Esophagus muscularis mucosa (tissue), 4 donors: ENCODE measurements at places on chromosomes 2 and 18. TPM values are rescaled to one million over a fixed set of nuclear protein-coding genes. Genes with fewer than 3 reads are reported as not detected.
A peak's percentile ranks its signal among the peaks of the same experiment; 100 is the strongest.

- peaks cover 5% of the 10 kb centered on the region for H3K4me1 ChIP-seq
- no peaks in the 10 kb centered on the region for H3K27me3 ChIP-seq
- no peaks in the 10 kb centered on the region for H3K36me3 ChIP-seq
Measured at GRCh38 chr2:71235930-71236587, 9.2 kb upstream of the PAIP2B start.

GRCh38 chr2:72007402-72007801 is 140.3 kb downstream of the CYP26B1 start:
- H3K27ac ChIP-seq, result no peak overlapping the region
- no peaks in the 10 kb centered on the region for H3K4me1 ChIP-seq
- H3K36me3 ChIP-seq, result no peaks in the 10 kb centered on the region
- H3K27me3 ChIP-seq, result no peaks in the 10 kb centered on the region
- DNase-seq, result no peak
- H3K4me3 ChIP-seq, result no peak overlapping the region

OR6B2 gene
- total RNA-seq, result not detected

DNA sequence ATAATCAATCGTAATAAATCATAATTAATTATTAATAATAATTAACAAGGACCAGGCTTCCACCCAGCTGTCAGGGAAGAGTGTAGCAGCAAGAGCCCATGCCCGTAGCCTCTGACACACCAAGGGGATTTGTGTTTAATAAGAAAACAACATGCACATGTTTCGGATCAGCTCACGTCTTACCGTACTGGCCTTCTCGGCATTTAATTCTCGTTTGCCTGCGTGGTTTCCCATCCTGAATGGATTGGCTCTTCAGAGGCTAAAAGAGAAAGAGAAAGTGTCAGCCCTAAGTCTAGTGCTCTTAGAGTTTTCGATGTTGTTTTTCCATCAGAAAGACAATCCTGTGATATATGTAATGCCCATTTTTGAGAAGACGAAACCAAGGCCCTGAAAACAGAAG is 27.6 kb downstream of the MBP start:
- H3K36me3 ChIP-seq, result peaks cover 4% of the 10 kb centered on the region
- H3K4me1 ChIP-seq, result peaks cover 71% of the 10 kb centered on the region
- no peak for DNase-seq
- no peak overlapping the region for H3K27ac ChIP-seq

- H3K27ac ChIP-seq, result no peak overlapping the region
- H3K4me3 ChIP-seq, result no peak overlapping the region
- no peaks in the 10 kb centered on the region for H3K27me3 ChIP-seq
- no peaks in the 10 kb centered on the region for H3K4me1 ChIP-seq
- no peak for DNase-seq
Measured at GRCh38 chr2:132782176-132782783, 112.3 kb upstream of the LYPD1 start.

WNT6 gene
- total RNA-seq, result 14.3 TPM

DNA sequence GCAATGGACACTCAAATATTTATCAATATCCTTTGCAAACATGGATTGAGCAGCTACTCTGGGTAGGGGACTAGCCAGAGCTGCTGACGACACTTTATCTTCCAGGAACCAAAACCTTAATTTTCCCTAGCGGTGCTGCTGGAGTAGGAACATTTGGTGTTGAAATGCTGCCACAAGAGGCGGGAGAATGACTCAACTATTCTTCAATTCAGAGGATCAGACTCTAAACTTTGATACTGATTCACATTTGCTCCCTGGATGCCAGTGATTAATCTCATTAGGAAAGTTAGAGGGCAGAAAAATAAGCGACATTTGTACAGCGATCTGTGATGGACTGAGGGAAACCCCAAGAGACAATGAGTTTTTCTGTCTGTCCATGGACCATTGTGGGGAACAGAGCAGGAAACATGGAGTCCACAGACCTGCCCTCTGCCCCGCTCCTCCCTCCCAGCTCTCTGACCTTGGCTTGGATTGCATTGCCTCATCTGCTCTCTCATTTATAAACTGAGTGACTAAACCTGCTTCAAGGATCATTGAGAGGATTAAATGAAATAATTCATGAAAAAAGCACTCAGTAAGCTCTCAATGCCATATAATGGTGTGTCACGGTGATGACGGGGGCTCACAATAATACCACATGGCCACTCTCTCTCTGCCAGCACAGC is 12.6 kb upstream of the EPB41L3 start:
- H3K27ac ChIP-seq, result peak overlapping the region; percentile 40
- H3K4me1 ChIP-seq, result no peaks in the 10 kb centered on the region
- H3K27me3 ChIP-seq, result no peaks in the 10 kb centered on the region
- DNase-seq, result no peak

TMEM163 gene
- total RNA-seq, result 0.42 TPM

BOLL gene
- not detected for total RNA-seq

- H3K27ac ChIP-seq, result no peak overlapping the region
- H3K4me3 ChIP-seq, result no peak overlapping the region
- no peaks in the 10 kb centered on the region for H3K4me1 ChIP-seq
- DNase-seq, result no peak
Measured at GRCh38 chr2:60515721-60516226, 37.7 kb downstream of the BCL11A start.

- no peak for DNase-seq
- no peaks in the 10 kb centered on the region for H3K36me3 ChIP-seq
- peak overlapping the region; percentile 84 for H3K27ac ChIP-seq
- H3K4me1 ChIP-seq, result peaks cover 75% of the 10 kb centered on the region
Measured at GRCh38 chr2:239397931-239398471, 2.8 kb downstream of the HDAC4 start.

DNA sequence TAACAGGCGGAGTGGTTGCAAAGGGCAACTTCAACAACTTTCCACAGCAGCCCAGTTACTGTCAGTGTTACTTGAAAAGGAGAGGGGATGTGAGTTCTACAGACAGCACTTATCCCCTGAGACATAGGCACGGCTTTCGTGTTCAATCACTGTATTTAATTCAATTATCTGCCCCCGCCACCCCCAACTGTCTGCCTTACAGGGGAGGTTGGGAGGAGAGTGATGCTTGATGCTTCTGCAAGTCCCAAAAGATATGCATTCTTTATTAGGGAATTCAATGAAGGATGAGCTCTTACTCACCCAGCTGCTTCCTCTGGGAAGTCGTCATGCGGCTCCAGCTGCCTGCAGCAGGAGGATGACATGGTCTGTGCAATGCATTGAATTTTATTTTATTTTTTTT is 639.9 kb downstream of the DCC start:
- no peaks in the 10 kb centered on the region for H3K36me3 ChIP-seq
- no peak for DNase-seq
- H3K4me1 ChIP-seq, result no peaks in the 10 kb centered on the region
- no peaks in the 10 kb centered on the region for H3K27me3 ChIP-seq

CELF4 gene
- 1.7 TPM for total RNA-seq

DNA sequence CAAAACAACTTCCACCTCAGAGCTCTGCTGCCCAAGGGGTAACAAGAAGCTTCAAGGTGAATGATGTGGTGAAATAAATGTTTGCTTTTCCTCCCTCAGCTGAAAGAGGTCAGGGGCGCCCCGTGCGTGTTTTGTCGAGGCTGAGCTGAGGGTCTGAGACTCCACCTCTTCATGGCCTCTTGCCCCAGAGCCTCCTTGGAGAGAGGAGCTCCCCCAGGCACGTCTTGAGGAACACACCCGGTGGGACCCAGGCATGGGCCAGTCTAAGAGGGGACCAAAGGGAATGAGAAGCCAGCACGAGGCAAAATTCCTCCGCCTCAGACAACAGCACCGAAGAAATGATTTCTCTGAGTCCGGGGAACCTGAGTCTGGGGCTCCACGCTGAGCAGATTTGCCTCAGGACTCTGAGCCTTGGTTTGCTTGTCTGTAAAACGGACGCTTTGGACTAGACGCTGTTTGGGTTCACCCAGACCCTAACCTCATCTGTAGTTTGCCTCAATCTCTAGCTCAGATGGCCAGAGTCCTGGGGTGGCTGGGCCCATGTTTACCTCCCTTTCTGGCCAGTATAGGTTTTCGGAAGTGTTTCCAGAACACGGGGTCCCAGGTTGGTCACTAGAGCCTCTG is 56.4 kb upstream of the ODC1 start:
- no peaks in the 10 kb centered on the region for H3K36me3 ChIP-seq
- no peak overlapping the region for H3K4me3 ChIP-seq
- no peak for DNase-seq
- no peaks in the 10 kb centered on the region for H3K4me1 ChIP-seq

DNA sequence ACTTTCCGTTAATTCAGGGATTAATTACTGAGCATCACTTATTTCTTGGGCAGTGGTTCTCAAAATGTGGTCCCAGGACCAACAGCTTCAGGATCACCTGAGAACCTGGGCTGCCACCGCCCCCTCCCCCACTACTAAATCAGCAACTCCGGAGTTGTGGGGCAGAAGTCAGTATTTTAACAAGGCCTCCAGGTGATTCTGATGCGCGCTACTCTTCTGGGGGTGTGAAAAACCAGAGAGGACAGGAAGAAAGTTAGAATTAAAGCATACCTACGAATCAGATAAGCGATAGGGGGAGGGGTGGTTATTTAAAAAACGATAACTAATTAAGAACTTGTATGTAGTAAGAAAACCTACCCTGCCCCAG is 319 bp downstream of the ZSCAN30 start:
- peak overlapping the region; percentile 76 for H3K4me3 ChIP-seq
- H3K27me3 ChIP-seq, result no peaks in the 10 kb centered on the region
- DNase-seq, result no peak

DNA sequence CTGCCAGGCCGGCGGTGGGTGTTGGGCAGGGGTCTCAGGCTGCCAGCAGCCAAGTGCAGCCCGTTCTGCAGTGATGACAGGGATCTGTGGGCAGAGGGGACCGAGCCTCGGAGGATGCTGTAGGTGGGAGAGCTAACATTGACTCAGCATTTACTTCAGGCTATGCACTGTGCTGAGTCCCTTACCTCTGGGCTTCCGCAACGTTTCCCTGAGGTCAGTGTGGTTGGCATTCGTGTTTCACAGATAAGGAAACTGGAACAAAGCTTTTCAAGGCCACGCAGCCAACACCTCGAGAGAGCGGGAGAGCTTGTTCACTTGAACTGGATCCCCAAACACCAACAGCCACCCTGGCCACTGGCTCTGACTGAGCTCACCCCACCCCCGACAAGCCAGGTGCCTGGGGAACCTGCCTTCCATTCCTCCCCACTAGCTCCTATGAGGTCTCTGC is 839 bp upstream of the GPR148 start:
- no peaks in the 10 kb centered on the region for H3K27me3 ChIP-seq
- H3K4me3 ChIP-seq, result peak overlapping the region; percentile 52
- H3K4me1 ChIP-seq, result peaks cover 21% of the 10 kb centered on the region
- no peaks in the 10 kb centered on the region for H3K36me3 ChIP-seq
- peak overlapping the region; percentile 47 for H3K27ac ChIP-seq

MYO1B gene
- total RNA-seq, result 15.0 TPM

DNA sequence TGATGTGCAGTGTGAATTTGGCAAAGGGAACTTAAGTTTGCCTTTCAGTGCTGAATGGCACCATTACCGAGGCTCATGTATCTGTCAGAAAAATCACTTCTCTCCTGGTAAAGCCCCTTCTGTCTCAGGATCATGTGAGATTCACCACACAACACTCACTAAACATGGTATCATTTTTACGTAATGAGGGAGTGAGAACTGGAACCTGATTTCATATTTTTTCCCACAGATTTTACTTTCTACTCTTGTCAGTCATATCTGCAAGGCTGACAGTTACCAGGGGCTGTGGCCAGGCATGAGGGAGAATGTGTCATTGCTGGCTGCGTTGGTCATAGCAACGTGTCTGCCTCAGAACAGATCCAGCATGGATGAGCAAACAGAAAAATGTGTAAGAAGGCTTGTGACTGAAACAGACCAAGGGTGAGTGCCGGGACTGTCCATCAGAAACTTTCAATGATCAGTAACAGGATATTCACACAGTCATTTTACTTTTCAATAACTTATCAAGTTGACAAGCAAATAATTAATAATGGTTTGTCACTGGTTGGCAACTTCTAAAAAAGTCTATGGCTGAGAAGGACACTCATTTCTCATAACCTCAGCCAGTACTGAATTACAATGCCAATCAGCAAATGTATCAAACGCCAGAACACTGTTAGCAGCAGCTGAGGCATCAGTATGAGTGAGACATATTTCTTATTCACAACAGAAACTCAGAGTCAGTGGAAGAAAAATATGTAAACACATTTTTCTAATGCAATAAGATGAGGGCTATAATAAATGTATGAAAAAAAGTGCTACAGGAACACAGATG is 100.5 kb downstream of the CDC42EP3 start:
- H3K27me3 ChIP-seq, result no peaks in the 10 kb centered on the region
- peaks cover 65% of the 10 kb centered on the region for H3K4me1 ChIP-seq
- DNase-seq, result no peak
- peak overlapping the region; percentile 28 for H3K27ac ChIP-seq

CHRNG gene
- total RNA-seq, result not detected

GRCh38 chr2:236254001-236254400 is 10.2 kb downstream of the ASB18 start:
- no peak overlapping the region for H3K4me3 ChIP-seq
- no peaks in the 10 kb centered on the region for H3K4me1 ChIP-seq
- no peak overlapping the region for H3K27ac ChIP-seq
- H3K36me3 ChIP-seq, result no peaks in the 10 kb centered on the region
- DNase-seq, result no peak
- H3K27me3 ChIP-seq, result no peaks in the 10 kb centered on the region

DNA sequence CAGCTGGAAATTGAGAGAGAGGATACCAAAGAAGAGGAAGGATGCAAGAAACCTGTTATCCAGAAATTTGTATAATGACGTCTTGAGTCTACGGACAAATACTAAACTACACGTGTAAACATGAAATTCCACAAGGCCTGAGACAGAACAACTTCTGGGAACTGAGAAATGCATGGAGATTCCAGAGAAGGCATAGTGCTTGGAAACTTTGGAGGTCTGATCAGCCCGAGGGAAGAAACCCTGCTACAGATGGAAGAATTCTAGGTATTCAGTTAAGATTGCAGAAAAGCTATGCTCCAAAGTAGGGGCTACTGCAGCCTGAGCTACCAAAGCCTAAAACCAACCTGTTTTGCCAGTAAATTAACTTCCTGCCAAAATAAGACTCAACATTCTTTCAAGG is 120.4 kb downstream of the PDCL3 start:
- H3K27me3 ChIP-seq, result no peaks in the 10 kb centered on the region
- no peak overlapping the region for H3K4me3 ChIP-seq
- no peaks in the 10 kb centered on the region for H3K4me1 ChIP-seq
- H3K27ac ChIP-seq, result no peak overlapping the region
- no peaks in the 10 kb centered on the region for H3K36me3 ChIP-seq

YWHAQ gene
- 231 TPM for total RNA-seq

MALT1 gene
- total RNA-seq, result 21.7 TPM

TUBA4B gene
- total RNA-seq, result not detected

DNA sequence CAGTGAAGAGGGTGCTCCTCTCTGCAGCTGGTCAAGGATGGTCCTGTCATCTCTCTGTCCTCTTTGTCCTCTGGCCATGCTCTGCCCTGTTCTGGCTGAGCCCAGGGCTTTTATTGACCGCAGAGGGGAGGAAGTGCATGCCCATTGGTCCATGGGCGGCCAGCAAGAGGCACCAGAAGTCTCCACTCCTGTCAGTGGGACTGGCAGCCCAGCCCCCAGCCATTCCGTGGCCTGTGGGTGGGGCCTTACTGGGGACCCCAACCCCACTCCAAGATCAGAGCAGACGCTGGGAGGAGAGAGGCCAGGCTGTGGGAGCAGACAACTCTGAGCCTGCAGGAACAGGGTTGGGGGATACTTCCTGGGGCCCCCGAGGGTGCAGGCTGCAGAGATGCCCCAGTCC is 156.9 kb downstream of the CTNNA2 start:
- H3K27ac ChIP-seq, result no peak overlapping the region
- no peak for DNase-seq
- no peaks in the 10 kb centered on the region for H3K36me3 ChIP-seq
- no peaks in the 10 kb centered on the region for H3K4me1 ChIP-seq
- H3K4me3 ChIP-seq, result no peak overlapping the region

- H3K4me3 ChIP-seq, result no peak overlapping the region
- DNase-seq, result no peak
- H3K27me3 ChIP-seq, result no peaks in the 10 kb centered on the region
- H3K4me1 ChIP-seq, result no peaks in the 10 kb centered on the region
- H3K27ac ChIP-seq, result no peak overlapping the region
Measured at GRCh38 chr2:65554765-65555591, 122.6 kb upstream of the SPRED2 start.

NYAP2 gene
- total RNA-seq, result 0.26 TPM
